T-helper 17 cell (primary cell): ENCODE measurements at places on chromosomes 11 and 22.

DNA sequence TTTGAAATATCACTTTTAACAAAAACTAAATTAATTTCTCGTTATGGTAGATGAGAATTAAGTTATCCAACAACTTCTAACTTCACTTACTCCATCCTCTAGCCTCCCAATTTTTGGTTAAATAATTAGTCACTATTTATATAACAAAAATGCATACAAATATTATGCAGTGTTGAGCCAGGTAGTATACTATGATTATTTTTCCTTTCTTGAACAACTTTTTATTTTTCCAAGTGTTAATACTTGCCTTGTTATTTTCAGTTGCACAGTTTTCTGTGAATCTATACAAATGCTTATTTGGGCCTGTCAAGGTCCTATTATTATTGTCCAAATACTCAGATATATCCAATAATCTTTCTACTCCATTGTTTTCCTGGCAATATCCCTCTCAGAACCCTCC lies 19.9 kb upstream of the CCDC83 start:
- no peak for DNase-seq

GRCh38 chr22:45949891-45950290 lies 27.1 kb downstream of the WNT7B start:
- DNase-seq, result no peak

DNA sequence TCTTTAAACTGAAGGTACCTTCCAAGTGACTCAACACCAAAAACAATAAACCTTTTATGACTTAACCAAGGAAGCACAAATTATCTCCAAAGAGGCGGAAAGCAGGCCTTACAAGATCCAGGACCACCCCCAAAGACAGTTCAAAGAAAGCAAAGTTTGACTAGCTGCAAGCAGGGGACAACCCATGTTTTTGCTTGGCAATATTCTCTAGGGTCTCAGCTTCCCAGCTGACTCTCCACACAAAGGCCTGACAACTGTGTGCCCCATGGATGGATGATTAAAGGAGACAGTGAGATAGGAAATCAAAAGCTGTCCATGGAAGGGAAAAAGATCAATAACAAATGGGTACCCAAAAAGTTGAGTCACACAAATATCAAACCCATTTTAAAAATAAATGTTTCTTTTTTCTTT lies 232.2 kb downstream of the DDX10 start:
- no peak for DNase-seq

DNA sequence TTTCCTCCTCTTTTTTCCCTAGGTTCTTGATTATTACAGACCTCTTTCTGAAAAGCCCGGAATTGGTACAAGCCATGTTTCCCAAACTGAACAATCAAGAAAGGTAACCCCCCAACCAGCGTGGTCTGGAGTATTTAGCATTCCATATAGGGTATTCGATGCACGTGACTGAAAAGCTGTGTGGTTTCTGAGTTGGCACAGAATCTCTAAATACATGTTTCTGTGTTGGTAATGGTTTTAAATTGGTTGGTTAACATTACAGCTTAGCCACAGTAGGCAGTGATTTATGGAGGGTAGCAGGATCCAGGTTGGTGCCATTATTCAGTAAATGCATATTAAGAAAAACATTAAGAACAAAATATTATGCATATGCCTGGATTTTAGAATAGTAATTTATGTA lies 46.8 kb downstream of the ATXN10 start:
- DNase-seq, result no peak

DNA sequence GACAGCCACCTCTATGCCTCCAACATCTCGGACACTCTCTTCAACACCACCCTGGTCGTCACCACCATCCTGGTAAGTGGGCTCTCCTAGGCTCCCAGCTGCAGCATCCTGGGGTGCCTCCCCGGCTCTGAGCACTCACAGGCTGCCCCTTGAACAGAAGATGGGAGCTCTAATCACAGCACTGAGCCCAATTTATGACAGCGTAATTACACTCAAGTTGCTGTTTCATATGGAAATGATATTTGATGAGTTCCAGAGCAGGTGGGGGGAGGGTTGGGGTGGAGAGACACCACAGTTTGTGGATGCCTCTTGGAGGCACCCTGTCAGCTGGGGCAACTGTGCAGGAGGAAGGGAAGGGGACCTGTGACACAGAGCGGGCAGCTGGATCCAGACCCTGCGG lies 125.3 kb upstream of the TBCEL start:
- no peak for DNase-seq

DNA sequence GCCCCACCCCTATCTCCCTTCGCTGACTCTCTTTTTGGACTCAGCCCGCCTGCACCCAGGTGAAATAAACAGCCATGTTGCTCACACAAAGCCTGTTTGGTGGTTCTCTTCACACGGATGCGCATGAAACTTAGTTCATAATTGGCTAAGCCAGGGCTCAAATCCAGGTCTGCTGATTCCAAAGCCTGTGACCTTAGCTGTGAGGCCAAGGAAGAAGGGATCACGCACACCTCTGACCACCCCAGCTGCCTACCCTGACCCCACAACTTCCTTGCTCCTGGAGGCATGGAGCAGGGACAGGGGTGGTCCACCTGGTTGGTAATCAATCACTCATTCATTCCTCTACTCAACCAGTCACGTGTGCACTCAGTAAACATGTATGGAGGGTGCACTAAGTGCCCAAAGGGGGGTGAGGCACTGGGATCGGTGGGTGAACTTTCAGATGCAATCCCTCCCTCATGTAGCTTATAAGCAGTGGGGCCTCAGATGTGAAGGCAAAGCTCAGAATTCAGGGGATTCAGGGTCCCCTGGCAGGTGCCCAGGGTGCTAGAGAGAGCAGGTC lies 10.3 kb downstream of the FXYD2 start:
- no peak for DNase-seq

GRCh38 chr11:67373648-67374570 lies 511 bp upstream of the CLCF1 start:
- DNase-seq, result peak; percentile 65

DNA sequence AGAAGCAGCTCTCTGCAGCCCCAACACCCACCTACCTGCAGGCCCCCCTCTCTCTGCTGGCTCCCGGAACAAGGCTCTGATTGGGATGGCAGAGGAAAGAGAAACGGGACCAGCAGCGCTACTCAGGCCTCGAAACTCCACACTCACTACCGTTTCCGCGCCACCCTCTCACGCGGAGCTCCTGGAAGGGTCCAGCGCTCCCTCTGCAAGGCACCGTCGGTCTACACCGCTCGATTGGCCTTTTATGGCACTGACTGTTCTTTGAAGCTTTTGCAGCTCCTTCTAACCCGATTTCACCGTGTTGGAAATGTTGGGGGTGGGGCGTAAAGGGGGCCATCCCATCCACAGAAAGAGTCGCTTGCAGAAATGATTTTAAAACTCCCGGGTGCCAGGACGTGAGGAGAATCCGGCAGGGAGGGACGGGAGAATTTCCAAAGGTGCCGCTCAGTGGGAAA lies 323 bp upstream of the PANX1 start:
- DNase-seq, result no peak

DNA sequence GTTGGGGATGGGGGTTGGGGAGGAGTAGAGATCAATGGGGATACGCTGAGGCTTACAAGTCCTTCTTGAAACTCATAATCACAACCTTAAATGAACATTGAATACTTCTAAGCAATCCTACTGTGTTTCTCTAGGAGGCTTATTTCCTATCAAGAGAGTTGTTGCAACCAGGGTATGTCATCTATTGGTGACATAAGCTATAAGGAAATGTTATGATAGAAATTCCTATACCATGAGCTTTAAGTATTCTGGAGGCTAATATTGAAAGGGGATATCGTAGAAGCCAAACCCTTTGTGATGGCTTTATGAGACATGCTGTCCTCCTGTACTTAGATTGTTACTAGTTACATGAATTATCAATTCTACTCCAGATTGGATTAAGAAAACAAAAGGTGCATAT lies 72.9 kb downstream of the DKK3 start:
- DNase-seq, result no peak

- no peak for DNase-seq
These were observed 9.2 kb downstream of the CCDC34 start for GRCh38 chr11:27353593-27354358.

- DNase-seq, result no peak
These were observed 434.3 kb downstream of the ETS1 start for GRCh38 chr11:128152796-128153696.

DNA sequence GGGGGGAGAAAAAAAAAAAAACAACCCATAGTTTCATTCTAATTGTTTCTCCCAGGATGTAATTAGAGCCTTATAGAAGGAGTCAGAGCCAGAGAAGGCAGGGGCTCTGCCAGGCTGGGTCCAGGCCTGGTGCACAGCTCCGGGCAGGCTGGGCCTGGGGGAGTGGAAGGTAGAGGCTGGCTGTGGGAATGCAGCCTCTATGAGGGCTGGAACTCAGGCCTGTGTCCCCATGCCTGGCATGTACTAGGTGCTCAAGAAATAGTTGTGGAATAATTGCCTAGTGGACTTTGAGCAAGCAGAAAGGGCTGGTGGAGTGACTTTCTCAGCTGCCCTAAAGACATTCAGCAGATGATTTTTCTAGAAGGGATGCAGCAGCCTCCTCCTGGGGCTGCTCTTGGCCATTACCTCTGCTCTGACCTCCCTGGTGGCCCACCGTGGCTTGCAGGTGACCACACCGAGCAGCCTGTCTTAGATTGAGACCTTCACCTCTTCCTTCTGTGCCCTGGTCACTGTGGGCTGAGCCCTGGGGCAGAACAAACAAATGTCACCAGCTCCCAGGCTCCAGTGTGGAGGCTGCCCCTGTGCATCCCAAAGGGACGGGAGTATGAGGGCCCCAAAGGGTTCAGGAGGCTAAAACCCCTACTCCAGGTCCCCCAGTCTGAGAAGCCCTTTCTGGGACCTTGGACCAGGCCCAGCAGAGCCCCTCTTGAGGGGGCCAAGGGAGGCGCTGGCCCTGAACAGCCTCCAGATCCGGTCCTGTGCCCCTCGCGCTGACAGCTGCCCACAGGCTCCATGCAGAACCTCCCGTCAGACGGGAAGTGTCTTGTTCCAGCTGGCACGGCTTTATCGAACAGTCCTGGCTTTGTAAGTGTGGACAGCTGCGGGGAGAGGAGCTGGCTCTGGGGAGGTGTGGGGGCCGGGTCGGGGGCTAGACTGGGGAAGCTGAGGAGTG lies 18.8 kb downstream of the MYEOV start:
- no peak for DNase-seq

GRCh38 chr11:110269996-110270395 lies 26.4 kb downstream of the RDX start:
- DNase-seq, result no peak

- DNase-seq, result no peak
These were observed 41.4 kb upstream of the NFAM1 start for GRCh38 chr22:42473484-42474193.

DNA sequence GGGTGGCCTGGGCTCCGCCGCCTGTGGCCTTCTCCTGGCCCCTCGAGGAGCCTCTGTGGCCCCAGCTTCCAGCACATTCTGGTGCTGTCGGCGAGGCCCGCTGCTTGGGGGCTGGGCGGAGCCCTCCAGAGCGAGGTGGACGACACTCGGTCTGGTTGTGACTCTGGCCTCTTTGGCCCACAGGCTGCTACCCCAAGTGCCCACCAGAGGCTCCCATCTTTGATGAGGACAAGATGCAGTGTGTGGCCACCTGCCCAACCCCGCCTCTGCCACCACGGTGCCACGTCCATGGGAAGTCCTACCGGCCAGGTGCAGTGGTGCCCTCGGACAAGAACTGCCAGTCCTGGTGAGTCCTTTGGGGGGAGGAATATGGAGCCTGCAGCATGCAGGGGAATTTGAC lies 22.4 kb downstream of the MUC5AC start:
- DNase-seq, result peak; percentile 6

GRCh38 chr22:50569041-50569459 lies 6.3 kb upstream of the SYCE3 start:
- DNase-seq, result no peak

DNA sequence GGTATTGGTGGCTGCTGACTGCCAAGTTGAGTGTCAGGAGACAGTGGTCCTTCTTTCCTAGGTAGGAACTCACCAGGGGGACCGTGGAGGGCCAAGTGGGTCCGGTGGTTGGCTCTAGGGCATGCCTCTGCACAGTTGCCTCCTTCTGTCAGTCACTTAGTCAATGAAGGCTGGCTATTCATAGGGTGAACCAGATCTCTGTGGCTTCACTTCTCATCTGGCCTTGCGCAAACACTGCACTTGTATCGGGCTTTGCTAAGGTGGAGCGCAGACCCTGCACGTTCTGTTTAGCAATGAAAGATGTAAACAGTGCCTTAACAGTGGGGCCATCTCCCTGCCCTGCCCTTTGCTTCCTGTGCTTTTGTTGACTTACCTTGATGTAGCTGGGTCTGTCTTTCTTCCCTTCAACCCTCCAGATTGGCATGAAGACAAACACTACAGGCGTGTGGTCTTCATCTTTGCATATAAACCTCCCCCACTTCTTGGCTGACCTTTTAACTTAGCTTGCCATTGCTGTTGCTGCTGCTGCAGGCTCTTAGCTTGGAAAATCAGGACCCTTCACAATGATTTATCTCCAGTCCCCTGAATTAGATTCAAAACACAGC lies 6.7 kb upstream of the SORL1-AS1 start:
- peak; percentile 24 for DNase-seq

DNA sequence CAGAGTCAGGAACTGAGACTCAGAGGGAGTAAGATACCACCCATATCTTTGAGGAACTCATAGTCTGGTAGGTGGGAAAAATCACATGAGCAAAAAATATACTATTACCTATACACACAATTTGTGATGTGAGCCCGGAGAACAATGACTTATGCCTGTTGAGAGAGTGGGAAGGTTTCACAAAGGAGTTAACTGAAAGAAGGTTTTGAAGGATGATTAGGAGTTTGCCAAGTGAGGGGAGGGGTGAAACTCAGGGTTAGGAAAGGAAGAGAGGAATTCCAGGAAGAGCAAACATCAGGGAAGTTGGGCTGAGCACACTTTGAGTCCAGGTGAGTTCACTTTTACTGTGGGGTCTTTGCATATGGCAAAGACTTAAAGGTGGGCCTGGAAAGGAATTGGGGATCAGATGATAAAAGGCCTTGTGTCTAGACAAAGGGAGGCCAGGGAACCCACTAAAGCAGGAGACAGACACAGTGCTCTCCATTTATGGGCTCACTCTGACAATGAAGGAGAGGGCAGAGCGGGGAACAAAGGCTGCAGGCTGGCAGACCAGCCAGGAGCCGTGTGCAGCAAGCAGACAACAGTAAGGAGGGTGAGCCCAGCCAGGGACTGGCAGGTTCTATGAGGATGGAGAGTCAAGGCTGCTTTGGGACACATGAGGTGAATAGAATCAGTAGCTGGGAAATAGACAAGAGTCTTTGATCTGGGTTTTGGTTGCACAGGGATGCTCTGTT lies 33.1 kb downstream of the TSPAN18 start:
- no peak for DNase-seq
